ENCODE measurements at places on chromosomes 5 and 9.
A peak's percentile ranks its signal among the peaks of the same experiment; 100 is the strongest.

DNA sequence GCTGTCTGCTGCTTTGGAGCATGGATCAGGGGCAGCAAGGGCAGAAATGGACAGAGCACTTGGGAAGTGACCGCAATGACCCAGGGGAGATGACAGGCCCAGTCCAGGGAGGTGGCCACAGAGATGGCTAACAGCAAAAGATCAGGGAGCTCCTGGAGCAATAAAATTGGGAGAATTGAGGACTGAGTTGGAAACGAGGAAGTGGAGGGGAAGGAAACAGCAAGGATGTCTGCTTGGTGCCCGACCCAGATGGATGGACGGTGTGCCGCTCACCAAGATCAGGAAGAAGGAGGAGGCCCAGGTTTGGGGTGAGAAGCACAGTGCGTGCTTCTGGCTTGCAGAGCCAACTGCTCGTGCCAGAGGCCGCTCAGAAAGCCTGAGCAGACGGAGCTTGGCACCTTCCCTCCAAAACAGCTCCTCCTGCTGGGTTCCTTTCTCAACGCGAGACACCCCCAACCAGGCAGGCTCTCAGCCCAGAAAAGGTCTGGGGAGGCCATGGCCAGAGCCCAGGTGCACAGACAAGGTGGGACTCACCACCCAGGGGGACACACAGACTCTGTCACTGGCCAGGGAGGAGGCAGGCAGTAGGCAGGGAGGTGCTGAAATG, 1.7 kb upstream of the SLC34A1 start:
- DNase-seq: no peak

- DNase-seq: no peak
These were observed 453.9 kb downstream of the TUSC1 start for GRCh38 chr9:25224309-25224708.

- DNase-seq: no peak
These were observed 112.2 kb downstream of the SCAMP1 start for GRCh38 chr5:78472469-78473106.

DNA sequence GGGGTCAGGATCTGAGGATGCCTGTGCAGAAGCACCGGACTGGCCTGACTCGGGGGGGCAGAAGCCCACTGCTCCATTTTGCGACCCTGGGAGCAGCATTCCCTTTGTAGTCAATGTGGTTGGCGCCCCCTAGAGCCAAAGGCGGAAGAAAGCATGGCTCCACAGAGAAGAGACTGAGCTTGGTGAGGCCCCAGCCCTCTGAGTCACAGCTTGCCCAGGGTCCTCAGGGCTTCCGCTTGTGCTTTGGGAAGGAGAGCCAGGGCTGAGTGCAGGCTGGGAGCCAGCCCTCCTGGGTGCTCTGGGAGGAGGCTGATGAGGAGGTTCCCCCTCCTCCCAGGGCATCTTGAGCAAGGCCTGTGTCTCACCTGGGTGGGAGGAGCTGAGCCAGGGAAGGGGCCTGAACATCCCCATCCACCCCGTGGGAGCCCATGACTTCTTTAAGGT, 5.5 kb upstream of the AQP3 start:
- no peak for DNase-seq

DNA sequence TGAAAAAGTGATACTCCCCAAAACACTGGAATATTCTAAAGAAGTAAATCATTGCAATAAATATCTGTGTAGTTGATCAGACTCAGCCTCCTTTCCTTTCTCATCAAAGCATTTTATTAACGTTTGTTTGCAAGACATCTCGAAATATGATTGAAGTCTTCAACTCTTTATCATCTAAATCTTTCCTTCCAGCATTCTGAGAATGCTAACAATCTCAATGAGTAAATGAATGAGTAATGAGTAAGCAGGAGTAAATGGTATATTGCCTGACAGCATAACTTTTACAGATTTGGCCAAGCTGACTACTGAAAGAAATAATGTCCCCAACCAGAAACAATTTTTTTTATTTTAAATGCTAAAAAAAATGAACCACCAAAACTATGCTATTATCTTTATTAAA, 157.1 kb downstream of the SLCO4C1 start:
- no peak for DNase-seq

DNA sequence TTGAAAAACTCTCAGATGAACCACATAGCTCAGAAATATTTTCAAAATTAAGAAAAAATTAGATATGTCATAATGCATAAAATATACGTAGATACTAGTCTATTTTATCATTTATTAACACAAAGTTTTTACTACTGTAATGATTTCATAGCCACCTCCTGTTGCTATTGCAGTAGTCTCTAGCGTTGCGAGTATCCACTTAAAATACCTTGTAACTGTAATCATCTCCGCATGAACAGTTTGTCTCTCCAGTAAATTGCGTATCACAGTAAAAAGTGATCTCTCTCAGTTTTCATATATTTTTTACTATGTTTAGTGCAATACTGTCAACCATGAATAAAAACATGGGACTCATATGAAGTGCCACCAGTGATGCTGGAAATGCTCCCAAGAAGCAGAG, 417.9 kb upstream of the ZNF462 start:
- DNase-seq: no peak

GRCh38 chr9:34341659-34342295, 12.4 kb downstream of the NUDT2 start:
- DNase-seq: no peak

DNA sequence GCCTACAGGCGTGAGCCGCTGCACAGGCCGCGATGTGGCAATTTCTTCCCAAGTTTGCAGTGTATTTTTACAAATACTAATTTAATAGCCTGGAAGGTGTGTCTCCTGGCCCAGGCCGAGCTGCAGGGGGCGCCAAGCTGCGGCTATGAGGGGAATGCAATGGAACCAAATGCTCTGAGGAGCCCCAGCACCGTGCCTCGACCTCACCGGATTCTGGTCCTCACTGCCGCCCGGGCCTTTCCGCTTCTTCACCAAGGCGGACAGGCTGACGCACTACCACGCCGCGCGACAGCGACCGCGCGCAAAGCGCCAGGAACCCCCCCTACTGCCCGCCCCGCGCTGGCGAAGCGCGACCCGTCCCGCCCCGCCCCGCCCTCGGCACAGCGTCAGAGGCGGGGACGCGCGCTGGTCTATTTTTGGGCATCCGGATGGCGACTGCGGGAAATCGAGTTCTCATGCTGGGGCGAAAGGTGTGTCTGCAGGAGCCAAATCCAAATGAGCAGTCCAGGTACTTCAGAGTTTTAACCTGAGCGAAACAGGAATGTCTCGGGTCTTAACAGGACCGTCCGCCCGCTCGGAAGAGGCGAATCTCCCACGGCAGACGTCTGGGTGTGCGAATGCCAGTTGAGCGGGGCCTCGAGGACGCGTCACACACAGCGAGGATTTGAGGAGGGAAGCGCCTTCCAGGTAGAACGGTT, 31.7 kb upstream of the PRXL2C start:
- DNase-seq: peak; percentile 39

DNA sequence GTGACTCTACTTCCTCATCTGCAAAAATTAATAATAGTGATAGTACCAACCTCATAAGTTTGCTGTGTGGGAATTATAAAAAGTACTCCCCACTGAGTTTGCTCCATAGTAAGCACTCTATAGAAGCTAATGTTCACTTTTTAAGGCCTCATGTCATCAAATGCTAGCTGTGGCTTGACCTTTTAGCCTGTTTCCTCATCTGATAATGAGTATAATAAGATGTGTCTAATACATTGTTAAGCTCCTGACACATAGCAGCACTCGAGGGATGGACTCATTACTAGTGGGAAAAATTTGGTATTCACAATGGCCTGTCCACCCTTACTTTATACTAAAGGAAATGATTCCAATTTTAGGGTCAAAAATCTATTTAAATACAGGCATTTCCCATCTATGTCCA, 26.1 kb upstream of the CAST start:
- no peak for DNase-seq

- DNase-seq: no peak
These were observed 183.8 kb downstream of the PJA2 start for GRCh38 chr5:109225716-109226625.

DNA sequence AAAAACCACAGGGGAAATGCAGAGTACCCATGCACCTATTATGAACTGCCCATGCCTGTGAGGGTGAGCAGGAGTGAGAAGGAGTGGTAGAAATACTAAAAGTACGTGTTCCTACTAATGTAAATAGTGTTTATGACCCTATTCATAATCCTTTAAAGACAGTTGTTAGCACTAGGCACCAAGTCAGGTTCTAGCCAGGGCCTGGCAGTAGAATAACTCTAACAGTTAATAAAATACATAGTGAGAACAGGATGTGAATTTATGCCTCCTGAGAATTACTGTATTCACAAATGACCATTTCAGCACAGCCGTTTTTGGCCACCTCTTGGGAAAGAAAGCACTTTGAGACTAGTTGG, 103.2 kb upstream of the TARS1 start:
- no peak for DNase-seq

- DNase-seq: no peak
These were observed 88.4 kb downstream of the LMNB1 start for GRCh38 chr5:126865299-126865698.

GRCh38 chr5:172744123-172745104, 26.6 kb downstream of the DUSP1 start:
- no peak for DNase-seq

DNA sequence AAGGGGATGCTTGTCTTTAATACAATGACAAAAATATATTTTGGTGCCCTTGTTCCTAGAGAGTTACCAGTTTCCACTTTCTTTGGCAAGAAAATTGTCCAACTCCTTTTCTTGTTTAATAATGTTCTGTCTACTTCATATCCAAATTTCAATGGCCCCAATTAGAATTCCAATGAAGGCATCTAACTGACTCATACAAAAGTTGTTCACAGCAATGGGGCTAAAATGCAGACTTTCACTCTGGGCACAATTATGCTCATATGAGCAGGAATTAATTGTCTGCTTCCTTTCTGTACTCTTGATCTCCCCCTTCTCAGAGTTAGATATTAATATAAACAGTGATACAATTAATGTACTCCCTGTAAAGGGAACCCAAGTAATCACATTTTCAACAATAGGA, 42.1 kb upstream of the ZNF622 start:
- no peak for DNase-seq

DNA sequence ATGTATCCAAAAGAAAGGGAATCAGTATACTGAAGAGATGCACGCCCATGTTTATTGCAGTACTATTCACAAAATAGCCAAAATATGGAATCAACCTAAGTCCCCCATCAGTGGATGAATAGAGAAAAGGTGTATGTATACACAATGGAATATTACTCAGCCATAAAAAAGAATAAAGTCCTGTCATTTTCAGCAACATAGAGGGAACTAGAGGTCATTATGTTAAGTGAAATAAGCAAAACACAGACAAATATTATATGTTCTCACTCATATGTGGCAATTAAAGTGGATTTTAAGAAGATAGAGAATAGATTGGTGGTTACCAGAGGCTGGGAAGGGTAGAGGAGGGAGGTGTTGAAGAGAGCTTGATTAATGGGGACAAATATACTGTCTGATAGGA, 88.6 kb downstream of the NIPBL start:
- no peak for DNase-seq
